Urinary bladder (tissue), 4 donors: ENCODE measurements at places on chromosomes 7 and 10. TPM values are rescaled to one million over a fixed set of nuclear protein-coding genes. Genes with fewer than 3 reads are reported as not detected.

DNA sequence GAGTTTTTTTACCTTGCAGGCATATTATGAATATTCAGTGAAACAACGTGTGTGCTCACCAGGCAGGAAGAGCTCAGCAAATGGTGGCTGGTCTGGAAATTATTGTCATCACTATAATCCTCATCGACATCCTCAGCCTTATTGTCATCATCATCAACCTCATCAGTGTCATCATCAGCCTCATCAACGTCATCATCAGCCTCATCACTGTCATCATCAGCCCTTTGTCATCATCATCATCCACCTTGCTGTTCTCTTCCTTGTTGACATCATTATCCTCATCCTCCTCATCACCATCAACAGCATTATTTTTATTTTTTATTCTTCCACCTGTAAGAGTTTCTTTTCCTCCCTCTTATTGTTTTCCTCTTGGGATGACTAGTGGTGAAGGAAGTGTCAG, 142.3 kb upstream of the GPR26 start:
- DNase-seq: no peak

The DDC gene
- 0.29 TPM for polyA plus RNA-seq

- DNase-seq: no peak
These were observed 5.7 kb downstream of the ELN start for GRCh38 chr7:74033372-74034311.

DNA sequence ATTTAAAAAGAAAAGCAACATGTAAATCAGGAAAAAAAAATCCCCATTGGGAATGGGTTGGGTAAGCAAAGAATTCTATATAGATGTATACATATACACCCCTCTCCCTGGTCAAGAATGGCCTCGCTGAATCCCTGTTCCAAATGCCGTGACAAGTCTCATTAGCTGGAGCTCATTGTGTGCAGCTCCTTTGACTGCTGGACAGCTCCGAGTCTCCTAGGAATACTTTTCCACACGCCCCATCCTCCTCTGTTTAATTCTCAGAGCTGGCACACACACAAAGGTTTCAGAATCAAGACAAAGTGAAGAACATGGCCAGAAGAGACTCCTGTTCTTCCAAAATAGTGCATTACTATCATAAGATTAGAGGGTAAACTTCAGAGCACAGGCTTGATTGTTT, 130.9 kb upstream of the MKLN1 start:
- no peak for DNase-seq

DNA sequence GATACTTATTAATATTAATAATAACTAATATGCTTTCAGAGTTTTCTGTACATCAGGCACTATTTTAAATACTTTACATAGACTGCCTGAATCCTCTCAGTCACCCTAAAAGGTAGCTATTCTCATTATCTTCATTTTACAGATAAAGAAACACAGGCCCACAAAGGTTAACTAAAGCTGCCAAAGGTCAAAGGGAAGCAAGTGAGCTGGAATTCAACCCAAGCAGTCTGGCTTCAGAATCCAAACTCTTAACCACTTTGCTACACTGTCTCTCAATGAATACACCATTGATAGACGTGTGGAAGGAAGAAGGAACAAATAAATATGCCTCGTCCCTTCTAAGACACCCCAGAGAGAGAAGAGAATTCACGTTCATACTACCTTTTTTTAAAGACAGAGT, 52.0 kb downstream of the GFRA1 start:
- no peak for DNase-seq

DNA sequence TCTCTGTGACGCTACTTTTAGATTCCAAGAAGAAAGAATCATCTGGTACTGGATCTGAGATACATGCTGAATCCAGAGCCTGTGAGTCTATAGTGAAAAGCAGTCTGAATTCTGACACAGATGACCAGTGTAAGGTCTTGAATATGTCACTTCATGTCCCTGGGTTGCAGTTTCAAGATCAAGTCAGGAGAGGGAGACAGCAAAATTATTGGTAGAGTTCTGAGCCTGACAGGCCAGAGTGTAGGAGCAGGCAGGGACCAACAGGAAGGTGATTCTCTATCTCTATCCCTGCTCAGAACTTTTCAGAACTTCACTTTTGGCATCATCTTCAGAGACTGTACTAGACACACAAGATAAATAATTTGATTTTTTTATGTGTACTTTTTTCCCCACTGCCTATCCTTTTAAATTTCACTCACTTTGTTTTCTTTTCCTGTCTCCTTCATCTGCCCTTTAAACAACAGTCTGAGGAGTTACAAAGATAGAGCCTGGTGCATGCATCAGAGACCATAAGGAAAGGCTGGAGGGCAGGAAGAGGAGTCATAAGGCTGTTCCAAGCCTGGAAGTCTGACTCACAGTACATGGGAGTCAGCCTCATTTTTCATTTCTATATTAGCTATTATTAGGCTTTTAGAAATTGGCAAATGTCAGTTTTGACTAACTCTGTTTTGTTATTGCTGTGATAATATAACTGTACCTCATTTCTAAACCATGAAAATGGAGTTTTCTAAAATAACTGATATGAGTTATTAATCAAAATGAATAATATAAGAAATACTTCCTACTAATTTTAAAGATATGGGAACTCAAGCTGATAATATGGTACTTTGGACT, 120.2 kb upstream of the TMEM229A start:
- DNase-seq: no peak

DNA sequence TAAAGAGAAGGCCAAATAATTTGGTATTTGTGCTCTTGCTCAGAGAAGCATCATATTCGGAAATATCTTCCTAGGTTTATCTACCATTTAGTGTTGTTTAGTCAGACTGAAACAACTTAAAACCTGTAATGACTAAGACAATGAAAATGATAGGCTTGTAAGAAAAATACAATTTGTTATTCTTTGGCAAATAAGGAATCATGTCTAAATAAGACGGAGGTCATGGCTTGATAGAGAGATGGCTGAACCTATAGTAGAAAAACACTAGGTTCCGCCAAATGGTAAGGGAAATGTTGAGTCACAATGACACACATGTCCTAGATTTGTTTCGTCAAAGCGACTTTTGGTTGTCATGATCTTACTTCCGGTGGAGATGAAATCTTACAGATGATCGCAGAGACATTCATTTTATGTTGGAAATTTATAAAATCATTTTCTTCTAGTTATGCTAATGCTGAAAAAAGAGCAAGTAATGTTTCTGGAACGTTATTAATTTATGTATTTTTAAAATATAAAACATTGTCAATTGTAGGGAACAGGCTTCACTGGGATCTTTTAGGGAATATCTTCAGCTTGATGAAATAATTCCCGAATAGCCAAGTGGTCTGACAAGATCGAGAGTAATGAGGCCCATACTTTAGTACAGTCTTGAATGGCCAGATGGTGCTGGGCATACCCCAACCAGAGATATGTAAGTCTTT, 1.0 kb downstream of the SRGN start:
- no peak for DNase-seq

DNA sequence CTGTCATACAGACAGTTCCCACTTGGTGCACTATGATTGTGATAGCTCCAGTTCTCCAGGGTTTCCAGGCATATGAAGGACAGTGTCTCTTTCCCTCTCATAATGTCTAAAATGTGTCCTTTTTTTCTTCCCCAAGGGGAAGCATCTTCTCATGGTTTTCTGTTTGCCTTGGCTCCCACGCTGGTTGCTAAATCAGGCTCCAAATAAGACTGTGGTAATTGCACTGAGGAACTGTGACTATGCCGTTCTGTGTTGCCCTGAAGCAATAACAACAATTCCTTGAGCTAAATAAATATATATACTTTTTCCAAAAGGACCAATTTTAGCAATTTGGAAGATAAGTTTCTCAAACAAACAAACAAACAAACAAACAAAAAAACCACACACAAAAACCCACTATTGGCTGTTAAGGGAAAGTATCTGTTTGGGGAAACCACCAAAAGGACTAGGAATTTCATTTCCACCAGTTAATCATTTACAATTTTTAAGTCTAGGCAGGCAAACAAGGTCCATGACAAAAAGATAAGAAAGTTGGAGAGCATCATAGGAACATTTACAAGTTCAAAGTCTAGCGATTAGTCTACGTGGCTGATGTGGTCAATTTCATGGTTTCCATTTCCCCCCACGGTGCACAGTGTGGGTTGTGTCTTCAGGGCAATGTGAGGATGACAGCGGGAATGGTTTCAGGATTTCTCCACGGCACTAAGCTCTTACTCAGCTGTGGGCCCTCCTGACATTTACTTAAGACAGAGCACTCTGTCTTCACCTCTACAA, 62.4 kb downstream of the THNSL1 start:
- DNase-seq: no peak

DNA sequence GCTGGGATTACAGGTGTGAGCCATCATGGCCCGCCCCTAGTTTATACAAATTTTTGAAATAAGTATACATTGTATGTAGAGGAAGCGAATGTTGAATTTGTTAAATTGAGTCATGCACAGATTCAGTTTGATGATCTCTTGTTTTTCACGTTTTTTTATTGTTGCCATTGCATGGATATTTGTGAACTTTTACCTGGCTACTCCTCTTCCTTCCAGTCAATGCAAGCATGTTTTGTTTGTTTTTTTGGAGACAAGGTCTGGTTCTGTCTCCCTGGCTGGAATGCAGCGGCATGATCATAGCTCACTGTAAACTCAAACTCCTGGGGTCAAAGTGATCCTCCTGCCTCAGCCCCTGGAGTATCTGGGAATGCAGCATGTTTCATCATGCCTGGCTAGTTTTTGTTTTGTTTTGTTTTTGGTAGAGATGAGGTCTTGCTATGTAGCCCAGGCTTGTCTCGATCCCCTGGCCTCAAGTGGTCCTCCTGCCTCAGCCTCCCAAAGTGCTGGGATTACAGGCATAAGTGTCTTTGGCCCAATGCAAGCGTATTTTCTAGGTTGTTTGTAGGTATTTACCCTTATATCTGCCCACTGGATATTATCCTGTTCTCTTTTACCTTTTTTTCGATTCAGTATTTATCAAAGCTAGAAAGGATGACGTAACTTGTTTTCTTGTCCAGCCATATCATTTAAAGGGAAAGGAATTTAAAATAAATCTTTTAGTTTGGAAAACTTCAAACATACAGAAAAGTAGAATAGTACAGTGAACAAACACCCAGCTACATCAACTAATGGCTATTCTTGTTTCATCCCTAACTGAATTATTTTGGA, 11.0 kb downstream of the LCOR start:
- DNase-seq: no peak

- no peak for DNase-seq
These were observed 141.9 kb downstream of the MAD1L1 start for GRCh38 chr7:2090526-2091520.

- no peak for DNase-seq
These were observed 286.1 kb upstream of the C7orf33 start for GRCh38 chr7:148304456-148304855.

The MEOX2 gene
- 5.6 TPM for polyA plus RNA-seq

GRCh38 chr10:43901302-43901701, 252.6 kb upstream of the ZNF32 start:
- no peak for DNase-seq

- no peak for DNase-seq
These were observed 937 bp downstream of the STEAP1 start for GRCh38 chr7:90155206-90155605.

DNA sequence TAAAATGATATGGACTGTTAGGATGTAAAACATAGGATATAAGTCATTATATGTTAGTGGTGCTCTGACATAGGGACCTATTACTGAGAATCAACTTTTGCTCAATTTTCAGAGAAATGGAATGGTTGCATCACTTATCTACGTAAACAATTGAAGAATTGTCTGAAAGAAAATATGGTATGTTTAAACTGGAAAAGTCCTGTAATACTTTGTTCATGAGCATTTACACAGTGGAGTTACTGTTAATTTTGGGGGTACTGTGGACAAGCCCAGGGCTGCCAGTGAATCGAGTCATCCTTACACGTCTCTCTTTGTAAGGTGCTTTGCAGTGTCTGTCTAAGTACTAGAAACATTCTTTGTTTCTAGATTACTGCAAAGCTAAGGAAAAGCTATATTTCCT, 152.0 kb downstream of the ZNF22 start:
- no peak for DNase-seq

The DYNC1I1 gene
- polyA plus RNA-seq: 34.4 TPM

The CUZD1 gene
- polyA plus RNA-seq: 0.56 TPM

The PPP1R9A gene
- polyA plus RNA-seq: 3.5 TPM

DNA sequence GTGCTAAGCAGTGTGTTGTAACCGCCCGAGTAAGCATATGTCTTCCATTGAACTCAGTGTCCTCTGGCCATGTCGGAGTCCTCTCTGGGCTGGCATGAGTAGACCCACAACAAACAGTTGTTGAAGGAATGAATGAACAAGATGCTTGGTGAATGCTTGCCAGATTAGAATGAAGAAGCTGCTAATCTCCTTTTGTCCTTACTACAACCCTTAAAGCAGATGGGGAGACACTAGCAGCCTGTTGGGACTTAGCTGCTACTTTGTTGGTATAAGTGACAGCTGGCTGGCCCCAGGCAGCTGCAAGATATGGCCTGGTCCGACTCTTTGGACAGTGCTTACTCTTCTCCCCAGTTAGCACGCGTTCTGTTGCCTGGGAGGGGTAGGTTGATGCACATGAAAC, 370.1 kb downstream of the RPS24 start:
- DNase-seq: no peak

The ASAH2 gene
- 0.85 TPM for polyA plus RNA-seq

GRCh38 chr10:72449941-72450441, 95.3 kb upstream of the DNAJB12 start:
- peak; percentile 53 for DNase-seq

The HOXA7 gene
- polyA plus RNA-seq: 14.2 TPM

- DNase-seq: no peak
These were observed 437.7 kb downstream of the RPS24 start for GRCh38 chr10:78471326-78471722.
